DMS 273 treated with DMSO at 0.1 percent for 48 hours (cell line): ENCODE measurements at places on chromosomes 2 and 18.

DNA sequence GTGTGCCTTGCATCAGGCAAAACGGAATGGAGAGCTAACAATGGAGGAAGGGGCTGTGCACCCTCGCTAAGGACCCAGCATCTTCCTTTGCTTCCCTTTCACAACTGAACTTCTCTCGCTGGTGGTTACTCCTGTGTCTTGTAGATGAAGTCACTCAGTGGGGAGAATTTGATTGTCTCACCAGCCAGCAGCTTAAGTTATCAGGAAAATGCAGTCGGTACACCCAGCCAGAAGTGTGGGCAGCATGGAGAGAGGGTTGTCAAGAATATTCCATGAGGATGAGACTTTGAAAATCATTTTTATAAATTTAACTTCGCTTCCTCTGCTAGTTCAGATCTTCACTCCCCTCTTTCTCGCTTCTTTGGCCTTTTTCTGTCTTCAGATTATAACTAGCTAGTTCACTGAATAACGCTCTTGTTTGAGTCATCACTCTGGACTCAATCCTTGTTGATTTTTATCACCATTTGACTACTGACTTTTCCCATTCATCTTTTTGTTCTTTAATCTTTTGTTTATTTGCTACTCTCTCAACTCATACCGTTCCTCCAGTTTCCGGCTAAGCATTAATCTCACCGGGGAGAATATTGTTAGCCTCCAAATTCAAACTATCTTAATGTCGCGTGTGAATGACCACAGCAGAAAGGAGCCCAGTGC, 221.7 kb downstream of the CD226 start:
- DNase-seq, result no peak

- DNase-seq, result no peak
Measured at GRCh38 chr2:27407798-27408491, 1.4 kb downstream of the PPM1G start.

DNA sequence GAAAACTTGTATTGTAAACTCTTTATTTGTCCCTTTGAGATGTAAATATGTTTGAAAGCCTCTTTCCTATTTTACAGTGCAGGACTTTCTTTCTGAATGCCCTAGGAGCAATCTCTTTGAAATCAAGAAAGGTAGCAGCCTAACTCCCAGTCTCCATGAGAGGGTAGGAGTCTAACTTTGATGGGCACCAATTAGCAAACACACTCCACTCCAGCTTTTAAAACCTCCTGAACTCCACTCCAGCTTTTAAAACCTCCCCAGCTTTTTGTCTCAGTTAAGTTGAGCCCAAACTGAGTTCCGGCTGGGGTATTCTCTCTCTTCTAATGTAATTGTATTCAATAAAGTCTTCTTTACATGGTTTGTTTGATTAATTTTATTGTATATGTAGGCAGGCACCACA, 493.7 kb upstream of the CDH7 start:
- DNase-seq, result no peak

DNA sequence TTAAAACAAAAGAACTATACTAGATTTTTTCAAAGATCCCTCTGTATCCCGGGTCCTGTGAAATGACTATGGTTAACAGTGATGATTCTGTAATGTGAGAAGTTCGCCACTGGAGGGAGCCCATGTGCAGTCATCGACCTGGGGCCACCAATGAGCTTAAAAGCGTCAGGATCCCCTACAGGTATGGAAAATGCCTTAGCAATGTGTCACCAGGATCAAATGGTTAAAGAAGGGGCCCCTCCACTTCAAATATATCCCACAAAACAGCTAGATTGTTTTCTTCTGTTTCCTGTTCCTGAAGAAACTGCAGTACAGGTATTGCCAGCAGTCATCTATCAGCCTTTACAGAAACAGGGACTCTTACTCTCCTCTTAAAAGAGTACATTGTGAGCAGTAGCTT, 15.3 kb downstream of the CHRNA1 start:
- peak; percentile 10 for DNase-seq

DNA sequence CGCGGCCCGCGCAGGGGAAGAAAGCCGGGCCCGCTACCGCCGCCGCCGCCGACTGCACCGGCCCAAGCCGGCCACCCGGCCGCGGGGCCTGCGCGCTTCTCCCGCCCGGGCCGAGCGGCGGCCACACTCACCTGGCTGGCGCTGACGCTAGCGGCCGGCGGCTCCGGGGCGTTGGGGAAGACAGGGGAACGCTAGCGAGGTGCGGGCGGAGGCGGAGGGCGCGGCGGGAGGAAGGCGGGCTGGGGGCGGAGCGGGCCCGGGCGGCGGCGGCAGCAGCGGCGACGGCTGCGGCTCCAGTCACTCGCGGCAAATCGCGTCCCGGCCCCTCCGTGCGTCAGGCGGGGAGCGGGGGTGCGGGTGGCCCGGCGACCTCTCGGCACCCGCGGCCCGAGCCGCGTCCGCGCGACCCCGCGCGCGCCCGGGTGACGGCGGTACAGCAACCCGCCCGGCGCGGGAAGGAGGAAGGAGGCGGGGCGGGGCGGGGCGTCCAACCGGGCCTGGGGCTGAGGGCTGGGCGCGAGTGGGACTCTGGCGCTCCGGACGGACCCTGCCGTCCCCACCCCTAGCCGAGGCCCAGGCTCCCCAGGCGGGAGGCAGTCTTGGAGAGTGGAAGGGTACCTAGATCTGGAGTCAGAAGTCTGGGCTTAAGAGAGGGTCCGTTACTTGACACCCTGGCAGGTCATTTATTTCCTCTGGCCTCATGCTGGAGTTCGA, at the start of gene SESTD1:
Gene SESTD1 (minus strand): TSS at position 465 of the 714 bp plus-strand sequence. CDS start 72,991 bp downstream, outside the sequence.
- DNase-seq, result no peak
